Neural crest cell (in vitro differentiated cells): ENCODE measurements at places on chromosomes 11 and 22.

GRCh38 chr11:80846442-80846841, 1405.6 kb upstream of the TENM4 start:
- no peak for DNase-seq

DNA sequence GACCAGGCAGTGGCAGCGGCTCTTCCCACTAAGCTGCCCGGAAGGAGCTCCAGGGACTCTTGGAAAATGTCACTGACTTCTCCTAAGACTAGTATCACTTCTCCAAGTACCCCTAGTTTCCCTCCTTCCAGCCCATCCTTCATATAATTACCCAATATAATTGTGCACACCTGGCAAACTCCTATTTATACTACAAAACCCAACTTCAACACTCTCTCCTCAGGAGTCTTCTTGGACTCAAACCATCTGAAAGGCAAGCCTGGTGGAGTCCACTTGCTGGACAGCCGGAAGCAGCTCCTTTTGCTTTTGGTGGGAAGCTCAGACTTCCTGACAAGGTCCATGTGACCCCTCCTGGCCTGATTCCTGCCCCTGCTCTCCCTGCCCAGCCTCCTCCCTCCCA, 955.9 kb downstream of the TBC1D22A start:
- no peak for DNase-seq

GRCh38 chr22:47734511-47734910, 972.1 kb downstream of the TBC1D22A start:
- no peak for DNase-seq

DNA sequence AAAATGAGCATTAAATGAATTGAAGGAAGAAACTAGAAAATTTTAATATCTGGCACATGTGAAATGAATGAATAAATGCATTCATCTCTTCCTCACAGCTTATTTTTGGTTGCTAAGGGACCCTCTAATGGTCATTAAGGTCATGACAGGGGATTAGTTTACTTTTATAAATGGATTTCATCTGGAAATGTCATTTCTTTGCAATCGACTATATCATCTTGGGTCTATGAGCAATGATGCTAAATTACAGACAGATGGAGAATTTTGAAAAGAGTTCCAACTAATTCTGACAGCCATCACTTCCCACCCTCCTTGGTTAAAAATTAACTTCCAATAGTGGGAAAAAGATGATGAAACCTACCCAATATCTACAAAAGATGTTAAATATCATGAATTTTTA, 98.0 kb downstream of the KIF18A start:
- DNase-seq: no peak
